MG63 (cell line): ENCODE measurements at places on chromosomes 1 and 21.
A peak's percentile ranks its signal among the peaks of the same experiment; 100 is the strongest.

- no peak for DNase-seq
These were observed 57.0 kb downstream of the DMRTB1 start for GRCh38 chr1:53516181-53516580.

- peak; percentile 42 for DNase-seq
These were observed 2.8 kb downstream of the CERS2 start for GRCh38 chr1:150971583-150972416.

- no peak for DNase-seq
These were observed 55.6 kb downstream of the CLSTN1 start for GRCh38 chr1:9767964-9768668.

- DNase-seq: peak; percentile 98
These were observed 14.0 kb upstream of the UMODL1 start for GRCh38 chr21:42056996-42057689.
